CD4-positive, alpha-beta memory T cell (primary cell): ENCODE measurements at places on chromosomes 1 and 21.
A peak's percentile ranks its signal among the peaks of the same experiment; 100 is the strongest.

- DNase-seq, result no peak
Observed at GRCh38 chr1:24104854-24105253, 7.1 kb downstream of the MYOM3 start.

GRCh38 chr21:18549214-18549905, 145.8 kb upstream of the TMPRSS15 start:
- no peak for DNase-seq

DNA sequence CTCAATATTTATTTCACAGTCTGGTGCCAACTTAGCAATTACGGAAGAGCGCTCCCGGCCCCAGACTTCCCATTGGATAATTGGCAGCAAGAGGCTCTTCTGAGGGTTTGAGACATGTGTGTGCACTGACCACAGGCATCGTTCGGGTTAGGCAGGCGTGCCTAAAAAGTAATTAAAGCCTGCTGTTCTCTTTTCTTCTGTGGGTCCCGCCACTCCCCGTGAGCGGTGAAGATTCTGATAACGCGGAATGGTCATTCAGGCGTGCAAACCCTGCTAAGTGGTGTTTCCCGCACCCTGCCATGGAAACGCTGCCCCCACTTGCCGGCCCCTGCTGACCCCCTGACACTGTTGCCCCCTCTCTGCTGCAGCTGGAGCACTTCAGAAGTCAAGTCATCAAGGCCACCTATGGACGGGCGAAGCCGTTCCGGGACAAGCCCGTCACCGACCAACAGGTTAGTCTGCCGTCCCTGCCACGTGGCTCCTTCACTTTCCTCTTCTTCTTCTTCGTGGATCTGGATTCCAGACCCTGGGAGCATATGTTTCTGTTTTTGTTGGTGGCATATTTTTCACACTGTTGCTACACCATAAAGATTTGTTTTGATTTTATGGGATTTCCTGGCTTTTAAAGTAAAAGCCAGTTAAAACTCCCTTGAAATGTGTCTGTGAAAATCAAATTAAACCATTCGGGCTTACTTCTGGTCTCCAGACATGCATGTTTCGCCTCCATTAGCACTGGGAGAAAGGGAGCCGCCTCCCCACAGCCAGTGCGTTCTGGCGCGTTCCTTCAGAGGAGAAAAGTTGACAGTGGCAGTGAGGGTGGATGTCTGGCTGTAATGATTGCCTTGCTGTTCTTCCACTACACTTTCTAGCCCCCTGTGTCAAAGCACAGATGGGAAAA, 79.9 kb downstream of the FHAD1 start:
- DNase-seq, result no peak

- DNase-seq, result no peak
Observed at GRCh38 chr1:30386156-30386926, 337.0 kb downstream of the MATN1 start.

- no peak for DNase-seq
Observed at GRCh38 chr1:64173336-64173940, 30.0 kb upstream of the UBE2U start.

DNA sequence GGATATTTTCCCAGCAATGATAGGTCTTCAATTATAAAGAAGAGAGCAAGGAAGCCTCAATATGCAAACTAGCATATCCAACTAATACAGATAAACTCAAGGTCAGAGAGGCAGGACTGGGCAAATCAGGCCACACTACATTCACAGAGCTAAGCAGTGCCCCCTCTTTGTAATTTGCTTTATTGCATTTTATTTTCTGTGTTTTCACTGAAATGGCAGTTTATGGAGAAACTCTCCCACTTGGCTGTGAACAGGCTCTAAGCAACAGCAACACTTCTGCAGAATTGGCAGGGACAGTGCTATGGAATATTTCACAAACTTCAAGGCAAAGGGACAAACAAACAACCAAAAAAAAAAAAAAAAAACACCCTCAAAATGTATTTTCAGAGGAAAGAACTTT, 93.4 kb upstream of the SOD1 start:
- DNase-seq, result no peak

DNA sequence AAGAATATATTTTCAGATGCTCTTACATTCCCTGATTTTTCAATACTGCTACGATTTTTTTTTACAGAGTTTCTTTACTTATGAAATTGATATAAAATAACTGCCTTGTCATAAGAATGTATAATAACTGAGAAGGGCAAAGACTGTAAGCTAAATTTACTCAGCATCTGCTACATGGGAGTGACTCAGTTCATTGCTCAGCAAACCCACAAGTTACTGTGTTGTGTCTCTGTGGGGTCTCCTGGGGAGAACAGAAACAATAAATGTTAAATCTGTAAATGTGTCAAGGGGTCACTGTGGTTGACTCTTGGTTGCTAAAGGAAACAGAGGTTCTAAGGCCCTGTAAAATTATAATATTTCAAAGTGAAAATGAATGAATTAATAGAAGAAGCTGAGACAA, 210.3 kb upstream of the CACYBP start:
- DNase-seq, result no peak

DNA sequence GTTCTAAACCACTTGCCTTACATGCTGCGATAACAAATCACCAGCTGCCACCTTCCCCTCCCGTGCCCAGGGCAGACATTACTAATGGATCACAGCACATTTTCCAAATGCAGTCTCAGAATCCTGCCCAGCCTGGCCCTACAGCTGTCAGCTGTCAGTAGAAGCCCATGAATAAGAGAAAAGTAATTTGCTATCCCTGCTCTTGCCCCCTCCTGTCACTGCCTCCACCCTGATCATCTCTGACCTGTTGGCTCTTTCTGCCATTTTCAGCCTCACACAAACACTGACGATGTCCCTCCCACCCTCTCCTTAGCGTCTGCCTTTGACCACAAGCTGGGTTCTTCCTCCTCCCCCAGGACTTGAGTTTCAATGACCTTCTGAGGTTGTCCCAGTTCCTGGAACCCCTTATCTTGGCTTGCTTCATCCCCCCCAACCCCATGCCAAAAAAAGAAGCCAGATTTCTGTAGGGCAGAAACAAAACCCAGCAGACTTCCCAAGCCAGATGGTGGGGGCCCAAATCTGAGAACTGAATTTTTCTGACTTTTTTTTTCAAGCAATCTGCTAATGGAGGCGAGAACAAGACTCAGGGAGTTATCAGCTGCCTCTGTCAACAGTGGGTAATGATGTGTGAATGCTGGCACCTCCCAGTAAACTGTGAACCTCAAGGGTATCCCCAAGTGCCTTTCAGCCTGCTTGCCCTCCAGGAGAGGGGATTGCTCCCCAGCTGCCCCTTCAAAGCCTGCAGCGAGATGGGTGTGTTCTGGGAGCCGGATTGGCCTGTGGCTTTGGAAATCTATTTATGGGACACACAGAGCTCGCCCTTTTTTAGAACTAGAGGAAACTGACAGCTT, 216.5 kb upstream of the VAMP3 start:
- no peak for DNase-seq

- peak; percentile 36 for DNase-seq
Observed at GRCh38 chr1:44571712-44572571, 102.3 kb downstream of the TMEM53 start.

- no peak for DNase-seq
Observed at GRCh38 chr1:106600626-106601025, 455.8 kb upstream of the PRMT6 start.

DNA sequence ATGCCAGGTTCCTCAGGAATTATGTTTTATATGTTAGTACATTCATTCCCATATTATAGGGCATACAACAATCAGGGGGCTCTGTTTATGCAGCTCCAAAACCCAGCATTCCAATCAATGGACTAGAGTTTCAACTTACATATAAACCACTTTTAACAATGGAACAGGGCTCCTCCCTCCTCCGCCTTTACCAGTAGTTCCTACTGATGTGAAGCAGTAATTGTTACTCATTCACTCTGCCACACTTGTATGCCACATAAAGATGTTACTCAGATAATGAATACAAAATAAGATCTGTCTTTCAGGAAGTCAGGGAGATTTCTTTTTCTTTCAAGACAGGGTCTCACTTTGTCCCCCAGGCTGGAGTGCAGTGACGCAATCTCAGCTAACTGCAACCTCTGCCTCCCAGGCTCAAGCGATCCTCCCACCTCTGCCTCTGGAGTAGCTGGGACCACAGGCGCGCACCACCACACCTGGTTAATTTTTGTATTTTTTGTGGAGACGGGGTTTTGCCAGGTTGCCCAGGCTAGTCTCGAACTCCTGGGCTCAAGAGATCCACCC, 17.1 kb downstream of the ZNF281 start:
- DNase-seq, result no peak

GRCh38 chr21:32916522-32917099, 109.1 kb upstream of the OLIG2 start:
- DNase-seq, result no peak

GRCh38 chr1:54967372-54967771, 13.1 kb upstream of the TMEM61 start:
- DNase-seq, result no peak

DNA sequence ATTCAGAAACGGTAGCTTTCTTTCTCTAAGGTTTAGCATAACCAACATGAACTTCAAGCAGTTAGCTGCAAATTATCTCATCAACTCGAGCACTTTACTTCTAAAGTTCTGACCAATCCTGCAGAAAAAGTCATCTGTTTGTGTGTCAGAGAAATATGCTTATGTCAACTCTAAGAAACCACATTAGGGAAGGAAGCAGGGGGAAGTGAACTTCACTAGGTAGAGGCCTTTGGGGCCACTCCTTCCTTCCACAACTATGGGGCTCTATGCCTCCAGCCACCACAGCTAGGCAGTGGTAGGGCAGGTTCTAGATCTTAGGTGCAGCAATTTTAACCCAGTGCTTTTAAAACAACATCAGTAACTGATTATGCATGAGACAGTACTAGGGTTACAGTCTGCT, 375.9 kb downstream of the DSCAM start:
- DNase-seq, result no peak

GRCh38 chr1:78240191-78240590, 194.4 kb downstream of the GIPC2 start:
- no peak for DNase-seq

GRCh38 chr1:157288492-157288891, 150.3 kb upstream of the ETV3 start:
- no peak for DNase-seq

DNA sequence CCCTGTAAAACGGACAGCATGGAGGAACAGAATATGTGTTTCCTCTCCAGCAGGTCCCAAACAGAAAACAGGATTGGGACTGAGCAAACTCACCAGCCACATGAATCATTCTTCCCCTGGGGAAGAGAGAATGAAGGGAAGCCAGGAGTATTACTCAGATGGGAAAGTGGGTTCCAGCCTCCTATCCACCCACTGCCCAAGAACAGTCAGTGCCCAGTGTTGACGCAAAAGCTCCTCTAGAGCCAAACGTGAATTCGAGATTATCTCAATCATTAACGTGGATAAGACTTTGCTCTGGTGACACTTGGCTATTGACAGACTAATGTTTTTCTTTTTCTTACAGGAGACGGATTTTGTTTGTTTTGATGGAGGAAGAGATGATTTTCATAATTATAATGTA, 9.3 kb downstream of the MIA3 start:
- DNase-seq, result no peak
